ENCODE measurements at places on chromosomes 12 and 14.

GRCh38 chr12:122005252-122005776 is 16.4 kb upstream of the BCL7A start:
- no peak for DNase-seq

DNA sequence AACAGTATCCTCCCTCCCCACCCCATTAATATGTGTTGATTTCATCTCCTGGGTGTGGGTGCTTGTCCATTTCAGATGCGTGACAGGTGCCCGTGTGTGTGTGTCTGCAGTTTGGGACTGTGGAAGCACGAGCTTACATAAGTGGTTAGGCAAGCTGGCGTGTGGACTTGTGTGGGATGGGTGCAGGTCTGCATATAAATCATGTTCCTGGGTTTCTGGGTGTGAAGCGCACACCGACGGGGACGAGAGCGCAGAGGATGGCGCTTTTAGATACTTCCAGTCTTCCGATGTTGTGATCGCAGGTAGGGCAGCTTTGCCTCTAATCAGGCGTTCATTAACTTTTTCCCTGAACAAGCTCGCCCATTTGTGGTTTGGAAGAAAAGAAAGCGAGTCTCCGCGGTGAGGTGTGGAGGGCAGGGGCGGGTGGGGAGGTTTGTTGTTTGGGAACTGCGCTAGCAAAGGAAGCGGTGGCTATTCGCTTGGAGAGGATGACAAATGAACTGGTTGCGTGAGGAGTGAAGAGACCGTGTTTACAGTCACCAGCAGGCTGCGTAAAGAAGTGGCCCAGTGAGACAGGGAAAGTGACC is 865 bp downstream of the RGS6 start:
- no peak for DNase-seq

GRCh38 chr12:102005256-102005655 is 56.5 kb downstream of the WASHC3 start:
- DNase-seq: no peak

GRCh38 chr14:50068496-50068895 is 47.9 kb downstream of the VCPKMT start:
- DNase-seq: no peak

DNA sequence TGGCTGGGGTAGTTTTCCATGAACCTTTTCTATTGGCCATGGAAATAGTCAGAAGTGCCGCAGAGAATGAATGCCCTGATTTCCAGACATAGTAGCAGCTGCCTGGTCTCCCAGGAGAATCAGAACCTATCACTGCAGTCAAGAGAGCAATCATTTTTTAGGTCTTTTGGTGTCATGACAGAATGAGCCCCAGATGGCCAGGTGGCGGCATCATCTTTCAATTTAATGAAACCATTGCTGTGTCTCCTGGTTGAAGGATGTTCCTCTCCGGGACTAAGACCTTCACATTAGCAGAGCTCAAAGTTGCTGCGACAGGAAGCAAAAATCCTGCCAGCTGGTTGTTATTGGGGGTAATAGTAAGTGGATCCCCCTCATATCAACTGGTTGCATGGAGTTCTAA is 18.8 kb downstream of the TNFAIP2 start:
- DNase-seq: no peak

DNA sequence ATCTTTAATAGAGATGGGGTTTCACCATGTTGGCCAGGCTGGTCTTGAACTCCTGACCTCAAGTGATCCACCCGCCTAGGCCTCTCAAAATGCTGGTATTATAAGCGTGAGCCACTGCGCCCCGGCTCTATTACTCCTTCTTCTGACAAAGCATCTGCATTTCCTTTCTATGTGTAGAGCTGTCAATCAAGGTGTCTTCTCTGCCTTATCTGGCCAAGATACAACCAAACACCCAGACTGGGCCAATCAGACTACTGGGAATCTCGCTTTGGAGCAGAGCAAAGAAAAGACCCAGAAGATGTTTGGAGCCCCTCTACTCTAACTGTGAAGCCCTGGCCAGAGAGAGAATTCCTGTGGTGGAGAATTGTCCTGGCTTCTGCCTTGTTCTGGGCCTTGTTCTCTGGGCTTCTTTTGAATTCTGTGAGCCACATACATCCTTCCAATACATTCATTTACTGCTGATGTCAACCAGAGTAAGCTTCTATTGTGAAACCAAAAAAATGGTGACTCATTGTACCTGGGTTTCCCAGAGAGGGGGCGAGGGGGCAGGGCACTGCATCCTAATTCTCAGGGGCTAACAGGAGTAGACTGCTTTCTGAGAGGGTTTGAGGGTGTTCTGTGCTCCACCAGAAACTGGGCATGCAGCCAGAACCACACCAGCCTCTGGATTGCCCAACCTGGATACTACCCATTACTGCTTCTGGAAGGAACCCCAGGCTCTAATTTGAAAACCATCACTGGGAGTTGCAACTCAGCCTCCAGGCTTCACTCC is 18.8 kb upstream of the FLVCR2 start:
- DNase-seq: peak; percentile 13

DNA sequence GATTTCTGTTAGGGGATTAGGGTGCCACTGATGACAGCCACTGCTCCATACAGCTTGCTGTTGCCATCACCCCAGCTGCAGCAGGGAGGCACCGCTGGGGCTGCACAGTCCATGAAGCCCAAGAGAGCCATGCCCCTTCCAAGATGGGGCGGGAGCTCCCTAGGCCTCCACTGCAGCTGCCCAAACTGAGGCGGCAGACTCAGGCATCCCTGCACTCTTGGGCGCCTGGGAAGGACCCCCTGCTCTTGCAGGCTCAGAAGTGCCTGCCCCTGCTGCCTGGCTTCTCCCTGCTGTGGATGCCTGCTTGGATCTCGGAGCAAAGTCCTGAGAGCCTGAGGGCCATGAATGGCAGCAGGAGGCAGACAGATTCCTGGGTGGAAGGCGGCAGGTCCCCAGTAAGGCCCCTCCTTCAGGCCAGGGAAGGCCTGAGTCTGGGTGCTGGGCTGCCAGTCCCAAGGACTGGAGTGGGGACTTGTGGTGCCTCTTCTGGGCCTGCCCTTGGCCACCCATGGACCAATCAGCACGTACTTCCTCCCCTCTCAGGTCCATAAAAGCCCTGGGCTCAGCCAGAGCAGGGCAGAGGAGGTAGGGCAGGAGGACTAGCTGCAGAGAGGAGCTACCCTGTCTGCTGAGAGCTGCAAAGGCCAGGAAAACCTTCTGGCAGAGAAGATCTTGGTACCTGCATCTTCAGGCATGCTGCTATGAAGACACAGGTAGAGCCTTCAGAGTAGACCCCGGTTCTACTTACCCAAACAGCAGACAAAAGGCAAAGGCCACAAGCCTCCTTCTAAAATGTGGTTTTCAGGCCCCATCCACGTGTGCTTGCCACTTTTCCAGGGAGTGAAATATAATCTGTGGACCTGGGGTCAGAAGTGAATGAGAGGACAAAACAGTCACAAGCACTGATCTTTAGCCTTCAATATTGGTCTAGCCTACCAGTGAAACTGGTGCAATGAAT is 30.0 kb upstream of the STK38L start:
- no peak for DNase-seq

DNA sequence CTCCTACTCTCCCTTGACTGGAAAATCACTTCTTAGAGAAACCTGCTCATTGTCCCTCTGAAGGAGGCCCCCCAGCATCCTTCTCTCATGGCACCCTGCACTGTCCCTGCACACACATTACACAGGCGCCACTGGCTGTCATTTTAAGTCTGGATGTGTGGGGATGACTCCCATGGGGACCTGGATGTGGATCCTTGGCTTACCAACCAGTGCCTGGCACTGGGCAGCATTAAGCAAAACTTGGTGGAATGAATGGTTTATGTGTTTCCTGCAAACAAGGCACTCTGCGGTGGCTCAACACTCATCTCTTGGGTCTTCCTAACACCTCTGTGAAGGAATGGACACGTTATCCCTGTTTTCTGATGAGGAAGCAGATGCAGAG is 162.4 kb downstream of the RBM19 start:
- DNase-seq: no peak

DNA sequence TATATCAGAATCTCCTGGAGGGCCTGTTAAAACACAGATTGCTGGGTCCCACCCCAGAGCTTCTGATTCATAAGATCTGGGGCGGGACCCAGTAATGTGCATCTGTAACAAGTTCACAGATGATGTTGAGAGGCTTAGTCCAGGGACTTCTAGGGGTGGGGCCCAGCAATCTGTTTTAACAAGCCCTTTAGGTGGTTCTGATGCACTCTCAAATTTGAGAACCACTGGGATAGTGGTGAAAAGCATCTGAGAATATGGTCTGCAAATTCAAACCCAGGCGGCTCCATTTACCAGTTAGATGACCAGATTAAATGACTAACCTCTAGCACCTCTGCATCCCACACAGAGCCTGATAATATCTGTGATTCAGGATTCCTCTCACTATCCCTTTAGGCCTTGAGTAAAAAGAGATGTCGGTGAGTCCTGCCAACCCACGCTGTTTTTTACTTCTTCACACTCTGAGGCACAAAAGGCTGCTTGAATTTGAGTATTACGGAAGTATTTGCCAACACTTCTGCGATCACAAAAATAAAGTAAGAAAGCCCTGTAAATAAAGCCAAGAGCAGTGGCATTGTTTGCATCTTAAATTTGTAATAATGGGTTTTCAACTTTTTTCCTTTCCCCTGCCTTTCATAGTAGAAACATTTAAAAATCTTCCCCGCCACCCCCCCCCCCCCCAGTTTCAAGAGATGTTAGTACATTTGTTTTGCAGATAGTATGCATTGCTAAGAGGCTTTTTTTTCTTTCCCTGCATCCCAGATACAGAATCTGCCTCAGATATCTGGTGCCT is 1.8 kb upstream of the FRS2 start:
- DNase-seq: no peak

DNA sequence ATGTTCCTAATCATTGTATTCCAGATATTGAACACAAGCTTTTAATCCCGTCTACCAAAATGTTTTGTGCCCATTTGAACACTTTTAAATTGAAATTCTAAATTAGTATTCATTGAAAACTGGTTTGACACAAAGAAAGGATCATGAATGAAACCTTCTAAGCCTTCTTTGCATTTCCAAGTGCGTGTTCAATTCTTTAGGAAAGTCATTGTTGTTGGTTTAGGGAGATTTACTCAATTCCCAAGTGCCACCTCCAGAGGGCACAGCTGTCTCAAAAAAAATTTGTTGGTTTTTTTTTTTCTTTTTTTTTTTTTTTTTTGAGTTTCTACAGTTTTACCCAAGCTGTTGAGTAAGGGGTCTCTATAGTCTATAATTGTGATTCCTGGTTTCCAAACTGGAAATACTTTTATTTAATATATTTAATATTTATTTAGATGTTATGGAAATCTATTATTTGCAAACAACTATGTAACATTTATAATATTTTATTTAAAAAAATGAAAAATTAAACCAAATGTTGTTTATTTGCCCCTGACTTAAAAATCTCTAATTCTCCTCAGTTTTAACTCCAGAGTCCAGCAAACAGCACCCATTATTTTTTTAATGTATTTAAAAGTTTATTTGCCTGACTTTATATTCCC is 79.9 kb downstream of the NEDD1 start:
- DNase-seq: peak; percentile 15

DNA sequence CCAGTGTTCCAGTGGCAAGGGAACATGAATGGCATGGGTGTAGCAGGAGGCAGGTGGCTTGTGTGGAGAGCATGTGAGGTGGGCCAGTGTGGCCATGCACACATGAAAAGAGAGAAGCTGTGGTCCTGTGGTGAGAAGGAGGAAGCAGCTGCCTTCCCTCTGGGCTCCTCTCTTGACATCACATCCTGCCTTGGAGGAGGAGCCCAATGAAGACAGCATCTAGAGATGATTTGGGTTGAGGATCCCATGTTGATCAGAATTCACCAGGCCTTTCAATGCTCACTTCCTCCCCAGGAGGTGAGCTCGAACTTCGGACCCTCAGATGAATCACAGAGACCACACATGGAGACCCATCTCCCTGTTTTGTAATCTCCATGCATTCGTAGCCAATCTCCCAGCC is 82.6 kb downstream of the LRRC74A start:
- DNase-seq: peak; percentile 37

DNA sequence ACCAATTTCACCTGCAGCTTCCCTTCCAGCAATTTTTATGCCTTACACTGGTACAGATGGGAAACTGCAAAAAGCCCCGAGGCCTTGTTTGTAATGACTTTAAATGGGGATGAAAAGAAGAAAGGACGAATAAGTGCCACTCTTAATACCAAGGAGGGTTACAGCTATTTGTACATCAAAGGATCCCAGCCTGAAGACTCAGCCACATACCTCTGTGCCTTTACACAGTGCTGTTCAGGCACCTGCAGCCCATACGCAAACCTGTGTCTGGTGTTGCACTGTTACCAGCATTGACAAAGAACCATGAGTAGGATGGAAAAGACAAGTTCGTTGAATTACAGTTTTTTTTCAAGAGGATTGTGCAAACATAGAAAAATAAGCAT is 432.0 kb upstream of the OR4E1 start:
- DNase-seq: no peak

GRCh38 chr14:92482621-92483319 is 30.8 kb upstream of the RIN3 start:
- no peak for DNase-seq

- no peak for DNase-seq
Measured at GRCh38 chr12:111129149-111129767, 208.9 kb upstream of the MYL2 start.

DNA sequence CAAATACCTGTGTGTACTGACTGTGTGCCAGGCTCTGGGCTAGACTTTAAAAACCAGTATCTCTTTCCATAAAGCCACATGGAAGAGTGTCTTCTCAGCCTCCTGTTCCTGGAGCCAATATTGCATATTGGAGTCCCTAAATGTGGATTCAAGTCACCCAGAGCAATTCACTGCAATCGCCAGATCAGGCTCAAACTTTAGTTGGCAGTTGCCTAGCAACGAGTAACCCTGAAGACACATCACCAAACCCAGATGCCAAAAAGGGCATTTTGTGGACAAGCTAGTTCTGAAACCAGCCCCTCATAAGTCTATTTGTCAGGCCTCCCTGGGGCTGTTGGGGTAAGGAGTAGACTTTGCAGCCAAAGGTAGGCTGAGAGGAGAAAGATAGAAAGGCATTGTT is 13.7 kb downstream of the DPF3 start:
- no peak for DNase-seq

All from CD4-positive, alpha-beta T cell treated with Interleukin-2 at 100 ng/mL for 4 hours (primary cell).